ENCODE measurements at places on chromosomes 4 and X.

GRCh38 chr4:140326395-140326993 is 47.0 kb upstream of the SCOC start:
- DNase-seq = peak; percentile 72

DNA sequence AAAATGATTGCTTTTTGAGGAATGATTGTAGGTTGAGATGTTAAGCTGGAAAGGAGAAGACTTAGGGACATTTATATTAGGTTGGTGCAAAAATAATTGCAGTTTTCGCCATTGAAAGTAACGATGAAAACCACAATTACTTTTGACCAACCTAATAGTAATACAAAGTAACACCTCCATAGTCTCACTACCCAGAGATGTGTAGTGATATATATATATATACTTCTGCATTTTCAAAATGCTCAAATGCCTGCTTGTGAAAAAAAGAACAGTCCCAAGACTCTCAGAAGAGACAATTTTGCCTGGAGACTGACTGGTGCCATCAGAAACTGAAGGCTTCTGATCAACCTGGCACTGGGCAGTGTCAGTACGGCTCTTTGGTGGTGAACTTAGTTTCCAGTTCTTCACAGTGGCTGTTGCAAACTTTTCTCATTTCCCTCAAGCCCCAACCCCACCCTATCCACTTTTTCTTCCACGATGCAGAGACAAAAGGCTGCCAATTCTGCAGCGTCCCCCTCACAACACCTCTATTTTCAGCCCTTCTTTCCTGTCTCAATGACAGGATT is 35.1 kb upstream of the TAPT1 start:
- no peak for DNase-seq

- no peak for DNase-seq
Observed at GRCh38 chr4:3502941-3503936, 29.0 kb downstream of the LRPAP1 start.

GRCh38 chr4:26867914-26868684 is 7.5 kb downstream of the STIM2 start:
- no peak for DNase-seq

DNA sequence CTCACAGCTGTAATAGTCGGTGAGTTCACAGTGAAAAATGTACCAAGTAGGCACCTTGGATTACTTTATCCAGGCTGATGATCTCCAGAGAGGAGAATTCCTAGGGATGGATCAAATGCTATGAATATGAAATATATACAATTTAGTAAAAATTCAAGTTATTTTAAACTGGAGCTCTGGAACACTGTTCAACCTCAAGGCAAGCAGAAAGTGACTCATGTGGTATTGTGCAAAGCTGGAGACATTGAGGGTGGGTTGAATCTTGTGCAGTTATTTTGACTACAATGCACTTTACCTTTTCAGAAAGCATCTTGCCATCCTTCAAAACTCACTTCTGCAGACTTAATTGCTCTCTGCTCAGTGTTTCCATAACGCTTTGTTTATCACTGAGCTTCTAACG is 43.4 kb downstream of the OSTC start:
- no peak for DNase-seq

GRCh38 chr4:142923619-142924018 is 77.5 kb upstream of the INPP4B start:
- no peak for DNase-seq

DNA sequence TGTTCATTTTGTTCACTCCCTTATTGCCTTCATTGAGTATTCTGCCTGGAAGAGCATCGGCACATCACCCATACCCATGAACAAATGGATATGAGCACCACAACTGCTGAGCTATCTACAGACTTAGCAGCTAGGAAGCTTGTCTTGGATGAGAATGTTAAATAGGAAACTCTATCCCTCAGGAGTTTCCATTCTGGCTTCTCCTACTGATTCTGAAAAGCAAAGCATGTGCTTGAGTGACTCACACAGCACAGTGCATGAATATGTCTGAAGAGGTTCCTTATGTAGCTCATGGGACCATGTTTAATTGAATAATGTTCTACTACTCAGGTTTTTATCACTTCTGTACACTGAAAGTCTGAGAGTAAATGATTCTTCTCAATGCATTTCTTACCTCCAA is 57.3 kb upstream of the MXRA5 start:
- peak; percentile 18 for DNase-seq

- no peak for DNase-seq
Observed at GRCh38 chr4:92035666-92036065, 268.1 kb upstream of the GRID2 start.

GRCh38 chr4:107330916-107331315 is 294.8 kb upstream of the DKK2 start:
- no peak for DNase-seq

DNA sequence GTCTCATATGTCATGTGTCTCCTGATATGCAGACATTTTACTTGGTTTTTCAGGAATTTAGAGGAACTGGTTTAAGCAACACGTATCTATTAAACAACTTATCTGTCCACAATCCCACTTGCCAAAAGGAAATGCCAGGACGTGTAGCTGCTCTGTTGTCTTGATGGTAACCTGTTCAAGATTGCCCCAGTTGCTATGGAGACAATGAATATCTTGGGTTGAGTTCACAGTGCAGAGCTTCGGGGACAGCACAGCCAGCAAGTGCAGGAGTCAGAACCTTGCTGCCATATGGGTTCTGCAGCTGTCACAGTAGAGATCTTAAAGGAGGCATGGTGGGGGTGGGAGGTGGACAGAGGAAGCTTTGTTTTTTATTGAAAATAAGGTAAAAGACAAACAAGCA is 28.7 kb upstream of the FAM9B start:
- no peak for DNase-seq

DNA sequence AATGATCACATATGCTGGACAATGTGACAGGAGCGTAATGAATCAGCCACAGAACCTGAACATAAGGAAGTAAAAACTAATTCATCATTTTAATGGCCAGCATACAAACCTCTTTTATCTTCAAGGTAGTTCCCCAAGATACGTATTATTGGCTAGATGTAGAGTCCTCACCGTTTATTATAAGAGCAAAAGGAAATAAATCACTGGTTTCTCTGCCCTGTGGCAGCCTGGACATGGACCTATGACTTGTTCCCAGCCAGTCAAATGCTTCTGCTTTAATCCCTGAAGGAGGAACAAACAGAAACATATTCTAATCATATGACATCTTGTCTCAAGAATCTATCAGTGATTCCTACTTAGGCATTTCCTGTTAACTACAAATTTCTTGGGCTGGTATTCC is 86.8 kb upstream of the FAM241A start:
- DNase-seq = peak; percentile 35

DNA sequence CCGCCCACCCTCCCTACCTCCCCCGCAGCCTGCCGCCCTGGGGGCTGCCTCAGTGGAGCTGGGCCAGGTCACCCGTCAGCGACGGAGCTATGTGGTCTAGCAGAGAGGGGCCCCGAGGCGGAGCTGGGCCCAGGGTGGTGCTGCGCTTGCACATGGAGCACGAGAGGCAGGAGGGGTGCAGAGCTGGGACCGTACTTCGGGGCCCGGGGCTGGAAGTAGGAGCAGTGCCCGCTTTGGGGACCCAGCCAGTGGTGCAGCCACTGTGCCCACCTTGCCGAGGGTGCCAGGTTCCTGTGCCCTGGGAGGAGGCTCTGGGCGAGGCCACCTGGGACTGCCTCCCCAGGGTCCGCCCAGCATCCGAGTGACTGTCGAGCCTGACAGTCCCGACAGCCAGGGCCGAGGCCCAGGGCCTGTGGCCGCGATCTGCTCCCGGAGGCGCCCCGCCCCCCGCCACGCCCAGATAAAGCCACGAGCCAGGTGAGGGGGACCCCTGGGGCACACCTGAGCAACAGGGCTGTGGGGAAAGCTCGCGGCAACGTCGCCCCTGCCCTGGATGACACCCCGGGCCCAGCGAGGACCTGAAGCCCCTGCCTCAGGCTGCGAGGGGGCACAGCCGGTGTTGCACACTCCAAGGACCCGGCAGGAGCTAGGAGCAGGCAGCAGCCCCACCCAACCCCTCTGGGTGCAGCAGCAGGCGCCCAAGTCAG is 117.5 kb downstream of the DNAAF6 start:
- DNase-seq = no peak

DNA sequence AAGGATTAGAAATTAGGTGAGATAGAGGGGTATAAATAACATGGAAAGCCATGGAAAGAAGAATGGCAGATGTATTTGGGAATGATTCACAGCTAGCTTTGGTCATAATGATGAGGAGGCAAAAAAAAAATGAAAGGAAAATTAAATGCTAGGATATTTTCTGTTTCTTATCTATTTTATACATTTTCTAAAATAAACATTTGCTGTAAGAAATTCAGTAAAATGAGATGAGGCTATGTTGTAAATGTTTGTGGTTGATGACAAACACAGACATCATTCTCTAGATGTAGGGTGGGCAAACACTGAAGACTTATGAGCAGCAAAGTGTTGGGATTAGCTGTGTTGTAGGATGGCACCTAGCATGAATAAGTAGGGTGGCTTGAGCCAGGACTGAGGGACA is 407.1 kb downstream of the IL15 start:
- peak; percentile 7 for DNase-seq

GRCh38 chrX:12972243-12972642 is 2.7 kb upstream of the TMSB4X start:
- no peak for DNase-seq

- DNase-seq = no peak
Observed at GRCh38 chr4:111994392-111994791, 150.9 kb upstream of the FAM241A start.

- no peak for DNase-seq
Observed at GRCh38 chrX:21885568-21885967, 29.8 kb downstream of the YY2 start.

GRCh38 chrX:10828640-10829039 is 208.3 kb upstream of the MID1 start:
- no peak for DNase-seq

- no peak for DNase-seq
Observed at GRCh38 chr4:11439836-11440235, 11.1 kb upstream of the HS3ST1 start.

GRCh38 chr4:48047421-48047844 is 30.9 kb downstream of the NIPAL1 start:
- DNase-seq = no peak

DNA sequence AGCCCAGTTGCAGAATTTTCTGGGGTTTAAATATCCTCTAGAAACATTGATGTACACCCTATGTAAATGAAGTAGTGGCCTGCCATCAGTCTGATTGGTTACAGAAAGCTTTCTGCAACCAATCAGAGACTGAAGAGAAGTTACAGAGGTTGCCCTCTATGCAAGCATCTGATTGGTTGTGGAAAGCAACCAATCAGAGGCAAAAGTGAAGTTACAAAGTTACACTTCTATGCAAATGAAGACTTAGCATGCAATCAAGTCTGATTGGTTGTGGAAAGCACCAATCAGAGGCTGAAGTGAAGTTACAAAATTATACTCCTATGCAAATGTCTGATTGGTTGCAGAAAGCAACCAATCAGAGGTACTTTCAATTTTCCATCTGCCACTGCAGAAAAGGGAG is 51.9 kb upstream of the USP9X start:
- no peak for DNase-seq

- no peak for DNase-seq
Observed at GRCh38 chr4:165982934-165983333, 109.9 kb downstream of the TLL1 start.

DNA sequence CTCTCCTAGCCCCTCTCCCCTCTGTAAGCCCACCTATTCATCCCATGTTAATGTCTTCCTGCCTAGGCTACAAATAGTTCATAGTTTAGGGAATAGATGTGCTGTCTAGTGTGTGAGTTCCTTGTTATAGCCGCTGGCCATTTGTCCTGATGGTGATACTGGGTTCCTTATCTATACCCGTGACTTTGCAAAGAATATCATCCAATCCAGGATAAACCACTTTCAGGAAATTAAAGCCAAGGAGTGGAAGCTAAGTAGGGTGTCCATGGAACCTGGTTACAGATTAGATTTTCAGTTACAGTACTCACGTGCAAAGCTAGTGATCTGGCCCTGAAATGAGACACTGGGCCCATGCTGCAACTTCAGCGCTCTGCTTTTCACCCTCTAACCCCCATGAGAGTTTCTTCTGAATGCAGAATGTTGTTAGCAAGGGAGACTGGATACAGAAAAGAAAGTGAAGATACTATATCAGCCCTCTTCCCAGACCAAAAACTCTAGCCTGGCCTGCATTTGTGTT is 111.4 kb downstream of the TMEM164 start:
- DNase-seq = no peak

- no peak for DNase-seq
Observed at GRCh38 chr4:101941816-101942358, 151.4 kb downstream of the BANK1 start.

DNA sequence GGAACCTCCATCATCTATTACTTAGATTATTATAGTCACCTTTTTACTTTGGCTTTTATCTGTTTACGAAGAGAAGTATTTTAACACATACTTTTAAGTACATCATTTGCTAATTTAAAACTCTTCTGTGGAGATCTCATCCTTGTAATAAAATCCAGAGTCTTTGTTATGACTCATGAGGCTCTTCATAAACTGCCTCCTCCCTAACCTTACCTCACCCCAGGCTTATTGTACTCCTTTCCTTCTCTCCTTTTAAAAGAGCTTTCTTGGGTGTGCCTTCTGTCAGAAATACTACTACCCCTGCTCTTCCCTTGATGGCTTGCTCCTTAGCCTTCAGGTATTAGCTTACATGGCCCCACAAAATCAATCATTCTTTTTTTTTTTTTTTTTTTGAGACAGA is 6.6 kb downstream of the ARL9 start:
- peak; percentile 46 for DNase-seq

DNA sequence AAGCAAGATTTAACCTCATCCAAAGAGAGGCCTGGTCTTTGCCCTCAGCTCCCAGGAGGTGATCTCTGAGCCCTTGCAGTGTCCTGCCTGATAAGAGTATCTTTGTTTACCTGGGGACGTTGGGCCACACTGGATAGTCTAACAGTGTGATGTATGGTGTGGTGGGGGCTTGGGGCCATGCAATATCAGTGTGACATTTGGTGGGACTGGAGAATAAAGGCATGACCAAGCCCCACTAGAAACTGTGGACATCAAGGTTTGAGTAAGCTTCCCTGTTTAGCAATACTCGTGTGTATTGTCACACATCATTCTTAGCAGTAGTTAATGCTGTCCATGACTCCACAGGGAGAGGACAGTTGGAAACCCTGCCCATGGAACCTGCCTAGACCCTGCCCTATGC is 34.4 kb downstream of the BBS12 start:
- DNase-seq = no peak

GRCh38 chr4:105951198-105951597 is 55.9 kb downstream of the NPNT start:
- peak; percentile 27 for DNase-seq

GRCh38 chrX:85139422-85139821 is 104.2 kb downstream of the SATL1 start:
- no peak for DNase-seq

- DNase-seq = no peak
Observed at GRCh38 chrX:120236687-120237479, 13.7 kb upstream of the ZBTB33 start.
